ENCODE measurements at places on chromosomes 12 and 14. TPM values are rescaled to one million over a fixed set of nuclear protein-coding genes. Genes with fewer than 3 reads are reported as not detected.

Gene SGPP1
- 20.6 TPM for total RNA-seq

Gene KRT71
- total RNA-seq, result not detected

Gene DNAJC22
- 4.7 TPM for total RNA-seq

Gene LPAR5
- 14.2 TPM for total RNA-seq

Gene TSHR
- total RNA-seq, result not detected

Gene TOMM20L
- not detected for total RNA-seq

GRCh38 chr12:31238764-31239387 lies 87.1 kb downstream of the SINHCAF start:
- no peak for DNase-seq

GRCh38 chr12:6823182-6824084 lies 1.8 kb downstream of the GPR162 start:
- no peak for DNase-seq

DNA sequence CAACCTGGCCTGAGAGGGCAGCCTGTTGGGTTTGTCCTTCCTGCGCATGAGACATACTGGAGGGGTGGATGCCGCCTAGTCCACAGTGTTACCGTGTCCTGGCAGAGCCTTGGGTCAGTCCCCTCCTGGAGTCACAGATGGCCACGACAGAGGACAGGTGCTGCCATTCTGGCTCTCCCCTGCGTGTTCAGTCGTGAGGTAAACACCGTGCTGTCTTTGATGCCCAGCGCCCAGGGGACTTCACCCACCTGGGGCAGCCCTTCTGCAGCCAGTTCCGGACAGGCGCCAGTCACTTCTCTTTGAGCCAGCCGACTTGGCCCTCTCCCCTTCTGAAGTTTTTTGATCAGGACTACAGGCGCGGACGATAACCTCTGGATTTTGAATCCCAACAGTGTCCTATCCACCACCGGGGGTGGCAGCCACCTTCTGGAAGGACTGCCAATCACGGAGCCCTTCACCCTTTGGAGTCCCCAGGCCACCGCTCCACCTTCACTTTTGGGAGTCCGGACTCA lies 933.0 kb downstream of the DIO2 start:
- DNase-seq, result no peak

DNA sequence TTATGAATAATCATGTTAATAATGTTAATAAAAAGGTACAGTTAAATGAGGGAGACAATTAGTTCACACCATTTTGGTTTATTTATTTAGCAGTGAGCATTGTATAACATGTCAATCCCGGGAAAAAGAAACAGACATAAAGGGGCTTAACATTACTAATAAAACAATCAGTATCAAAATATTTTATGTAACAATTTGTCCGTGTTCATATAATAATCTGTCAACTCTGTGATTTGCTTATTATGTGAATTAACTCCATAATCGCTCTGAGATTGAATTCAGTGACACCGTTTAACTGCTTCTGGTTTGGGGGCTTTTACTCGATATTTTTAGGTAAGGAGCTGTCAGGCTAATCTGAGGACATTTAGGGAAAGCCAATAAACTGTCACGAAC lies 95.8 kb upstream of the HMGA2 start:
- no peak for DNase-seq

- DNase-seq, result no peak
Measured at GRCh38 chr12:38732761-38733160, 172.6 kb downstream of the CPNE8 start.

DNA sequence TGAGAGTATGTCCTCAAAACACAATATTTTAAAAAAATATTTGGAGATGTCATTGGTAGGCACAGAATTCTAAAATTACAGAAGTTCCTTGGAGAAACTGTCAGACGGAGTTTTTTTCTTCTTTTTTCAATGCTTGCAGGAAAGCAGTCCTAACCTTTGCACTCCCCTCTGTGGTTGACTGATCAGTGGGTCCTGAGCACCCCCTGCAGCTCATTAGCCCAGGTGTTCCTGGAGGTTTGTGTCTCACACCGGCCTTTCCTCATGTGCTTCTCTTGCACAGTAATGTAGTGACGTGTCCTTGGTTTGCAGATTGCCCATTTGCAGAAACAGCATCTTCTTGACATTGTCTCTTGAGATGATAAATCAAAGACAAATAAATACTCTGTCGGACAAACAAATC lies 513.0 kb downstream of the TMEM121 start:
- DNase-seq, result no peak

- no peak for DNase-seq
Measured at GRCh38 chr14:98958048-98958631, 313.9 kb downstream of the BCL11B start.

DNA sequence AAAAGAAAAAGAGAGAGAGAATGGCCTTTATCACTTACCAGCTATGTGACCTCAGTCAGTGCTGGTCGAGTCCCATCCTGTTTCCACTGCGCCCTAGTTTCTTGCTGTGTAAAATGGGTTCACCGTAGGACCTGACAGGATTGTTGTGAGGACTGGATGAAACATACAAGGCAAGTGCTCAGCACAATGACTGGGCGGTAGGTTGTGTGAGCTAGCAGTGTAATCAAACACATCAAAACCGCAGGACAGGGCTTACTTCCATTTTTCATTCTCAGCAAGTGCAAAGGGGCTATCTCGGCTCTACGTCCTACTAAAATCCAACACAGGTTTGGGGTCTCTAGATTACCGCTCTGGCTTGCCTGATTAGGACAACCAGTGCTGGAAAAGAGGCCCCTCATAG lies 36.4 kb upstream of the ATXN2 start:
- no peak for DNase-seq

DNA sequence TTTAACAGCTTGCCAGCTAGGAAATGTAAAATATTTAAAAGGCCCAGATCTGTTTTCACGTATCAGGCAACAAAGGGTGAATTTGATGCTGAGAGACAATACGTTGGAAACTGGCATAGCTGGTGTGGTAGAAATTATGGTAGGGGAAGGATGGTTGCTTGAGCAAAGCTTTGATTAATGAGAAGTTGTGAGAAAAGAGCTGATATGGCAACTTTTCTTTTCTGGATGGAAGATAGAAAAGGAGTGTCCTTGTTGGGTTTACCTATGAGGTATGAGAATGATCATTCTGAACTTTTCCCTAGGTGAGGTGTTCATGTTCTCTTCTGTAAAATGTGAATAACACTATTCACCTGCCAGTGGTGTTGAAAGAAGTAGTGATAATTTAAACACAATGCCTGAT lies 34.2 kb downstream of the ZNF641 start:
- no peak for DNase-seq

GRCh38 chr12:75564398-75564797 lies 53.0 kb upstream of the KRR1 start:
- no peak for DNase-seq

- no peak for DNase-seq
Measured at GRCh38 chr12:12403264-12404248, 46.7 kb downstream of the BORCS5 start.

DNA sequence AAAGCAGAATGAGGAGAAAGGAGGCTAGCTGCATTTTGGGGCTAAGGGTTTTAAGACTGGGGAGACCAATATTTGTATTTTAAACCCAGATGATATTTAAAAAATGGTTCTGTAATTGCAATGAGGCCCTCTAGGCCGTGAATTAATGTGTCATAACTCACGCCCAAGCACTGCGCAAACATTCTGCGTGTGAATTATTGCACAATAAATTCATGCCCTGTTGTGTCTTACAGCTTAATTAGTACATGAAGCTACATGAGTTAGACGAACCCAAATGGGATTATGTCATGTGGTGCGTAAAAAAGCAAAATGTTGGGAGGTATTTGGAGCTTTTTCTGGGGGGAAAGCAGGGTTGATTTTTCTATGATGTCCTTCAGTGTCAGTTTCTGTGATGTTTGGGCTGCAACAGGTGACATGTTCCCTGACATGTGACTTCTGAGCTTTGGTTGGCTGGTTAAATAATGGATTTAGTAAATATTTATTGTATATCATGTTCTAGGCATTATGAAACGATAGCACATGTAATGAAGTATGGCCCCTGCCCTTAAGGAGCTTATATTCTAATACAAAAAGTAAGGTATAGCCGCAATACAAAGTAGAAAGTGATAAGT lies 30.4 kb upstream of the CISTR start:
- DNase-seq, result no peak

DNA sequence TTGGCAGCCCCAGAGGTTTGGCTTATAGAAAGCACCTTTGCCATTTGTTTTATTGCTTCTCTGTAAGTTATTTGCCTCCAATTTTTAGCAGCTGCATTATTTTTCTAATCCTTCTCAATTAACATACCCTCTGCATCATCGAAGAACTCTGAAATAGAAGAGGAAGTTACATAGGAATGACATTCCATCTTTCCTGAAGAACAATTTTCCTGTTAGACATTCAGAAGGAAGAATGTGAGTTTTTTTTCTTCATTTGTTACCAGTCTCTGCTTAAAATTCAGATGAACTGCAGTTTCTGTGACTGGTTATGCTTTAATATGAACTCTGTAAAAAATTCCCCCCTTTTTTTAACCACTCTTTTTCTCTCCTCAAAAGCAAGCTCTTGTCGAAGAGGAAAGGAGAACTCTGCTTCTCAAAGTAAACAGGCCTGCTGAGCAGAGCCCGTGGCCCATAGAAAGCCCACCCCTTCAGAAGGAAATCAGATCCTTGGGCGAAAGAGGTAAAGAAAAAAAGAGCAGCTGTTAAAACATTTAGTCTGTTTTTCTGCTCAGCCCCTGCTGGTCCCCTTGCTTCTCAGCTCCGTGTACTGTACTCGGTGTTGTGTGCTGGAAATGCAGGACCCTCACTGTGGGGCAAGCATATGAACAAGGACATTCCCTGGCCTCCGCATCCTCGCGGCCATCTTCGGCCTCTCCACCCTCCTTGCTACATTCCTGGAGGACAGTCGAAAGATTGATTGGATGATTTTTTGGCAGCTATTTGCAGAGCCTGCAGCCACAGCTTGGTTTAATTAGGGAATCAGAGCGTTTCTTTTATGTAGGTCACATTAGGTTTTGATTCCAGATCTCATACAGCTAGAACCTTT lies 164.4 kb upstream of the LRIG3 start:
- DNase-seq, result no peak

GRCh38 chr14:60233251-60233650 lies 15.8 kb upstream of the PPM1A start:
- no peak for DNase-seq

DNA sequence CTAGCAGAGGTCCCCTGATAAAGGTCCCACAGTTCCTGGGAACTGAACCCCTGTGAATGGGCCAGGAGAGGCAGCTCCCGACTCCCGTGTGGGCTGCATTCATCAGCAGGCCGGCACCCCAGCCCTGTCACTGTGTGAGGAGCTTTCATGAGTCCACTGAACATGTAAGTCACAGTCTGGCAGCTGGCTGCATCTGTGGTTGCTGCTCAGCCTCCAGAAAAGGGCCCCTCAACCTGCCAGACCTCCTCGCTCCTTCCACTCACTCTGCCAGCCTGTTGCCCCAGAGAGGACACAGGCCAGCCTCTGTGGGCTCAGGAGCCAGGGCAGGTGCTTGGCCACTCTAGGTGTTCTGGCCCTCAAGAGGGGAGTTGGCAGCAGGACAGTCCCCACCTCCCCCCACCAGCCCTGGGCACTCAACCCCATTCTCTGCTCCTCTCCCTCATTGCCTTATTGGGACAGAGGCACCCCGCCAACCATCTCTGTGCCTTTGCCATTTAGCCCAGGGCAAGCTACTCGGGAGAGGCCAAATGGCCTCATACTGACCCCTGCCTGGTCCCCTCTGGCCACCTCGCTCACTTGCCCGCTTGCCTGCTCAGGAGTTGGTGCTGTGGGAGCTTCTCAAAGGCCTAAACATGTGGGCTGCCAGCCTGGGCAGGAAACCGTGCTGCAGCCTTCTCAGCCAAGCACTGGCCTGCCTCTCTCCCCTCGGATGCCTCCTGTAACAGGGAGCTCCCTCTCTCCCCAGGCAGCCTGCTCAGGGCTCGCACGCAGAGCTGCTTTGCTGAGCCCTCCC lies 1.9 kb downstream of the RTL1 start:
- no peak for DNase-seq

- DNase-seq, result no peak
Measured at GRCh38 chr14:37591311-37591940, 3.6 kb downstream of the FOXA1 start.

- no peak for DNase-seq
Measured at GRCh38 chr12:114445401-114446323, 39.7 kb upstream of the TBX5 start.

- no peak for DNase-seq
Measured at GRCh38 chr12:48157889-48158370, 615 bp upstream of the ASB8 start.

GRCh38 chr14:39726563-39726962 lies 294.3 kb upstream of the FBXO33 start:
- DNase-seq, result no peak

DNA sequence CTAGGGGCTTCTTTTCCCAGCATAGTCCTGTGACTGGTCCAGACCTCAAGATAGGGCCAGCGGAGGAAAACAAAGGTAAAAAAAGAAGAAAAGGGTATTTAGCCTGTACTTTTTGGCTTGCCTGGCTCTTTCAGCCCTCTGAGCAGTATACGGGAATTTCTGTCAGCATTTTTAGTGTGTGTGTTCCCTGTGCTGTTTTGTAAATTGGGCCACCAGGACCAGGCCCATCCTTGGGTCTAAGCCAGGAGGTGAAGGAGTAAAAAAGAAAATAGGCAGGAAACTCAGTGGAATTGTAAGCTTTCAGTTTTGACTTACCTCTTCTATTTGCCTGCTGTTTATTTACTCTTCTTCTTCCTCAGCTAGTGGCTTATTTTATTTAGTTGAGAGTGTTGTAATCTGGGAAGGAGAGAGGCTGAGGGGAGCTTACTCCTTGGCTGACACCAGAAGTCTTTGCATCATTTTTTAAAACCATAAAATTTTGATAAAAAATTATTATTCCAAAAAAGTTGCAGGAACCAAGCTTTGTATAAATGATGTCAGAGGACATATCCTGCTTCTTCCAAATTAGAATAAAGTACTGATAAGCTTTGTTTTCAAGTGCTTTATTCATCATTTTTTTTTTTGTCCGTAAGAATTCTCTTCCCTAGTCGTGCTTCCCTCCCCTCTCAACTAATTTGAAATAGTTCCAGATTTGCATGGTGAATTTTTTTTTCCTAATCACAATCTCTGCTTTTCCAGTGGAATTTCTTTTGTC lies 63.7 kb downstream of the DIP2B start:
- no peak for DNase-seq
